ENCODE measurements at places on chromosomes 13 and 19. TPM values are rescaled to one million over a fixed set of nuclear protein-coding genes. Genes with fewer than 3 reads are reported as not detected.

GRCh38 chr19:2811735-2812413 lies 7.8 kb upstream of the ZNF554 start:
- no peak for DNase-seq

DNA sequence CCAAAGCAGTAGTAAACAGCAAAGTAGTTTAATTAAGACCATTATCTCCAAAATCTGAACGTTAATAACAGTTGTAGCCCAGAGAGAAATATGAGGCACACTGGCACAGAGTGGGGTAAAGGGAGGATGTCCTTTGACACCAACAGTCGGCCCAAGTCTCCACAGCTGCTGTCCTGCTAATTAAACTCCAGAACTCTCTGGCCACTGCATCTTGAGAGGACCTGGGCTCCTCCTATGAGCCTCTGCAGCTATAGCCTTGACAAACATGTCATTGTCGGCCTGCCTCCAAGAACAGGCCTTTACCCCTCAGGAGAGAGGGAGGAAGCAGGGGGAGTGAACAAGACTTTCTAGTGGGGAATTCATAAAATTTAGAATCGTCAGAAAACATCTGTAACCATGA lies 1170.4 kb downstream of the UQCRFS1 start:
- no peak for DNase-seq

DNA sequence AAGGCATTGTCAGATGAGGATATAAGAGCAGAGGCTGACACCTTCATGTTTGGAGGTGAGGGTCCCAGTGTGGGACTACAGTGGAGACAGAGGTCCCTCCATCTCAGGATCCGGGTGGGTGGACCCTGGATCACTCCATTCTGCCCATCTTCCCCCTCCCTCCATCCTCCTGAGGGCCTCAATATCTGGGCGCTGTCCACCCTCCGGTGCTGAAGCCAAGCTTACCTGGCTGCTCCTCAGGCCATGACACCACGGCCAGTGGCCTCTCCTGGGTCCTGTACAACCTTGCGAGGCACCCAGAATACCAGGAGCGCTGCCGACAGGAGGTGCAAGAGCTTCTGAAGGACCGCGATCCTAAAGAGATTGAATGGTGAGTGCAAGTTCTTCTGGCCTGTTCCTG lies 11.9 kb downstream of the CYP4F12 start:
- no peak for DNase-seq

The GRIN3B gene
- total RNA-seq: under 0.01 TPM

DNA sequence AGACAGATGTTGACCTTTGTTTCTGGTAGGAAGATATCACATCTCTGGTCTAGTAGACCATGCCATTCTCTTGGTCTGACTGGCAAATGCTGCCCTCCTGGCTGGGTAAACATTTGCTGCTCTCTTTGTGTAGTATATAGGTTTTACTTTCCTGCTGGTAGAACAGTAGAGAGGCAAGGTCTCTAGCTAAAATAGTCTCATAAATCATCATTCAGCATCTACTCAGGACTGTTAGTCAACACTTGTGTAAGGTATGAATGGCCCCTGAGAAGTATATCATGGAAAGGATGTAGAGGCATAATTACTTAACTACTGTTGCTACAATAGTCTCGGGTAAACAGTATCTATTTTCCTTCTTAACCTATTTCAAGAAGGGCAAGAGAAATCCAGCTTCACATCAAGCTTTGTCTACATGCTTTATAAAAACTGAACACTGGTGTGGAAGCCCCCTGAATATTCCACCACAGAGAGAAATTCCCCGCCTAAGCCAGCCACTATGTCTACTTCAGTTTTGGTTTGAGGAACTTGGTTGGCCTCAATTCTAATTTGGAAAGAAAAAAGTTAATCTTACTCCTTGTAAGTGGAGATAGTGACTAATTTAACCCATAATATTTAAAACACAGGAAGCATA lies 18.4 kb upstream of the MYCBP2 start:
- DNase-seq: no peak

- no peak for DNase-seq
Observed at GRCh38 chr13:96850538-96851145, 143.6 kb downstream of the OXGR1 start.

The ATP4A gene
- 0.42 TPM for total RNA-seq

GRCh38 chr13:34748073-34748472 lies 194.0 kb upstream of the NBEA start:
- DNase-seq: no peak

- DNase-seq: no peak
Observed at GRCh38 chr19:46586294-46586693, 14.8 kb upstream of the CALM3 start.

GRCh38 chr19:54469496-54469934 lies 3.6 kb downstream of the CDC42EP5 start:
- DNase-seq: no peak

- DNase-seq: no peak
Observed at GRCh38 chr19:51365211-51365964, 800 bp downstream of the ETFB start.

The OVOL3 gene
- total RNA-seq: not detected

The GGN gene
- total RNA-seq: not detected

Measured in thymus (tissue), 14 donors.